ENCODE measurements at places on chromosomes 12 and 14. TPM values are rescaled to one million over a fixed set of nuclear protein-coding genes. Genes with fewer than 3 reads are reported as not detected.

Gene KRT71
- not detected for total RNA-seq

Gene NDRG2
- total RNA-seq, result 4.0 TPM

Gene ESR2
- total RNA-seq, result 1.0 TPM

Gene GAS2L3
- 6.8 TPM for total RNA-seq

- no peak for DNase-seq
Observed at GRCh38 chr14:102930138-102930752, 7.8 kb downstream of the AMN start.

DNA sequence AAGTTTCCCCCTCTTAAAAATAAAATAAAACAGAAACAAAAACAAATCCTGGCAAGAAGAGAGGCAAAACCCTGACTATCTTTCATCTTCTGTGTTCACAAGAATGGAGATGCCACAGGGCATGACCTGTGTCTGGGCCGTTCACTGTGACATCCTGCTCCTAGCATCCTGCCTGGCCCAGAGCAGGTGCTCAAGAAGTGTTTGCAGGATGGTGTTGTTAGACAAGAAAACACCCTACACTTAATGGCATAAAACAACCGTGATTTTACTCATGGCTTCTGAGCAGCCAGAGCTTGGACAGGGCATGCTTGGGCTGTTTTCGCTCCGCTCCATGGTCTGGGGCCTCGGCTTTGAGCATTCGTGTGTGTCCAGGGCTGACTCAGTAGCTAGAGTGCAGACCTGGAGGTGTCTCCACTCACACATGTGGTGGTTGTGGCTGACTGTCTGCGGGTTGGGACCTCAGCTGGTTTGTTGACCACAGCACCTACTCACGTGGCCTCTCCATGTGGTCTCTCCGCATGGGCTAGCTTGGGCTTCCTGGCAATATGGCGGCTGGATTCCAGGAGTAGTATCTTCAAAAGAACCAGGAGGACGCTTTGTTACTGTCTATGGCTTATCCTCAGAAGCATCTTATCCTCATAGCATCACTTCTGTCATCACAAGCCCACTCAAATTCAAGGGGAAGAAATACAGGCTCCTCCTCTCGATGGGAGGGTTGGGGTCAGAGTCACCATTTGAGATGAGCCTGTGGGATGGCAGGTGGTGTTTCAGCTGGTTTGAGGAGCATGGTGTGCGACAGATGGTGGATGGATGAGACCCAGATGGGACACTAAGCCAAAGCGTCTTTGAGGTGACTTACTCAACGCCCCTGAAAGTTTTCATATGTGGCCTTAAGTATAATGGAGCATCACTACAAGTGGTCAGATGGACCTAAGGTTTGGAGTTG is 33.2 kb upstream of the FZD10 start:
- no peak for DNase-seq

DNA sequence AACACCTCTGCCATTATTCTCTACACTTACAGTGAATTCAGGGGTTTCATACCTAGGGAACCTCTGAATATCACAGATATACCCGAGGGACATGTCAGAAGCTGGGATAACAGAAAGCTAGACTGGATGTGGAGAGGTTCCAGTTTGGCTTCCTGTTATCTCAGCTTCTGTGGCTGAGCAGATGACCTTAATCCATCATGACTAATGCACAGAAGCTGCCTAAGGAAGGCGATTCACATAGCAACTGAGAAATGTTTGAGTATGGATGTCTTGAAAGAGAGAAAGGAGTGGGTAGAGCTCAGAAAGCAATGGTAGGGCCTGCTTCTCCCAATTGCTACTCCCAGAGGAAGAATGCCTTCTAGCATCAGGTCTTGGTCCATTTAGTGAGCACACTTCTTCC is 187.6 kb downstream of the RMST start:
- DNase-seq, result no peak

Gene PFDN5
- total RNA-seq, result 318 TPM

Gene DEPDC4
- total RNA-seq, result 4.1 TPM

Gene MANSC1
- 1.5 TPM for total RNA-seq

Gene CLEC9A
- total RNA-seq, result not detected

DNA sequence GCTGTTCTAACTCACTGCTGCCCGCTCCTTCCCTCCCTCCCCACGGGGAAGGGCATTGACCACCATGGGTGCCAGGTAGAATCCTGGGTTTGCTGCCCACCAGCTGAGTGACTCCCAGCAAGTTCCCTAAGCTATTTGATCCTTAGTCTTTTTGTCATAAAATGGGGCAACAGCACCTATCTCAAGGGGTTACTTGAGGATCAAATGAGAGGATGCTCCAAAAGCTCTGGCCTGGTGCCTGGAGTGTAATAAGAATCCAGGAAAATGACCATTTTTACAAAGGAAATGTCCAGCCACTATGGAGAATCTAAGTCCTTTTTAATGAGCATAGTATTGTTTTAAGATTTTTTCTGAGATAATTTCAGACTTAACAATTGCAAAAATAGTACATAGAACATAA is 61.4 kb upstream of the CMKLR1 start:
- no peak for DNase-seq

DNA sequence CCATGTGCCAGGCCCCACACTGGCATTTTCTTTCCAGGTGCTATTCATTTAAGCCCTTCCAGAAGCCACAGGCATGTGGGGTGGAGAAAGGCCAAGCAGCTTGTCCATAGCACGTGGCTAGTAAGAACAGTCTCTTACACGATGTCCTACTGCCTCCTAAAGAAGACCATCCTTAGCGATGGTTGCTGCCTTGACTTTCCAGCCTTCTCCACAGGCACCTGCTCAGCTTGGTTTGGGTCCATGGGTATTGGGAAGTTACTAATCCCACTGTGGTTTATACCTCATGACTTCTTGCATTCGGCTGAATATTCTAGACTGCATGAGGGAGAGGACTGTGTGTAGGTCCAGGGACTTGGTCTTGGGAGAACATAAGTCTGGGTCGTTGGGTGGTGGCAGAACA is 49.2 kb downstream of the NINJ2 start:
- no peak for DNase-seq

DNA sequence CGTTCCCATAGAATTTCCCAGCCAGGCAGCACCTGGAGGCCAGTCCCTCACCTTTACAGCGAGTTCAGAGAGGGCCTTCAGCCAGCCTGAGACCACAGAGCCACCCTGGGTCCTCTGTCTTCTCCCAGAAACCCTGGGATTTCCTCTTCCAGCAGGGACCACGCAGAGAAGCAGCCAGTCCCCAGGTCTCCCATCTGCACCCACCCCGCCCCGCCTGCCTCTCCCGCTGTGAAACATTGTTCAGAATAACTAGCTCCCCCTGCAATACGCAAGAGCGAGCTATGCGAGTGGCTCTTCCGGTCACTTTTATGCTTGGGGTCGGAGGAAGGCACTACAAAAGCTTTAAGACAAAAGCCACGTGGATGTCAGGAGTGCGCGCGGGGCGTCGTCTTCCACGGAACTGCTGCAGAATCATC is 77.8 kb downstream of the SERPINA3 start:
- DNase-seq, result no peak

Gene CPNE6
- total RNA-seq, result 0.12 TPM

- DNase-seq, result no peak
Observed at GRCh38 chr12:80745851-80746505, 29.3 kb downstream of the MYF5 start.

- peak; percentile 84 for DNase-seq
Observed at GRCh38 chr12:11765817-11766794, 116.6 kb downstream of the ETV6 start.

DNA sequence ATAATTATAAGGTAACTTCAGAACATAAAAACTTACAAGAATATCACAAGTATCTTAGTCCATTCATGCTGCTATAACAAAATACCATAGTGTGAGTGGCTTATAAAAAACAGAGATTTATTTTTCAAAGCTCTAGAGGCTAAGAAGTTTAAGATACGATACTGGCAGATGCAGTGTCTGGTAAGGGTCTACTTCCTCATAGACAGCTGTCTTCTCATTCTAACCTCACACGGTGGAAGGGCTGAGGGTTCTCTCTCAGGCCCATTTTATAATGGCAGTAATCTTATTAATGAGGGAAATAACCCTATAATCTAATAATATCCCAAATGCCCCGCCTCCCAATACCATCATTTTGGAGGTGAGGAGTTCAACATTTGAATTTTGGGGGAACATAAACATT is 23.7 kb upstream of the OSBPL8 start:
- DNase-seq, result no peak

- no peak for DNase-seq
Observed at GRCh38 chr12:28145216-28145615, 45.0 kb upstream of the CCDC91 start.

Gene OTX2
- total RNA-seq, result not detected

DNA sequence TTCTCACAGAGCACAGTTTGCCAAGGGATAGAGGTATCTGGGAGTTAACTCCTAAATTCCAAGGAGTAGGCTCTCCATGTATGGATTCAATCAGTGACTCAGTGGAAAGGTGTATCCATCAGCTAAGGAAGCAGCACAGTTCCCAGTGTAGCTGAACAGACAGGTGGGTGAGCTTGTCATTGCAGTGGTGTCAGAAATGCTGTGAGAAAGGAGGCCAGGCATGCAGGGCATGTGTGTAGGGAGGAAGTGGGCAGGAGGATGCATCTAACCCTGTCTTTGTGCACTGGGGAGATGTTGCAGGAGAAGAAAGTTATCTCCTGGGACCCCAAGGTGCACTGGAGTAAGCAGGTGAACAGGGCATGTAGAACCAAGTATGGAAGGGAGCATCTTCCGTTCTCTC is 539.0 kb downstream of the VRK1 start:
- DNase-seq, result no peak

- DNase-seq, result no peak
Observed at GRCh38 chr14:99215277-99215676, 56.7 kb downstream of the BCL11B start.

DNA sequence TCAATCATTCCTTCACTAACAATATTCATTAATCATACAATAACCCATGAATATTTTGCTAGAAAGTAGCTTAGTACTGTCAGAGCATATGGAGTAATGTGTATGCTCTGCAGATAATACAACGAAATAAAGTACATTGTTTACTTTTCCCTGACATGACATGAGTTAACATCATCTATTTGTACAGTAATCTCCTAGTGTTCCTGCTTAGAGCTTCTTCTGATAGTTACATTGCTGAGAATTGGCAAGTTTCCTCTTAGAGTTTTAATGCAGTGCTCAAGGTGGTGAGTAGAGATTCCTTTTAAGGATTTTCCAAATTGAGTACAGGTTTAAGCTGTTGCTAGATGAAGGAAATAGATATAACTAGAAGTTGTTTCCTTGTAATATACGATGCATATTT is 164.5 kb upstream of the NPAS3 start:
- DNase-seq, result no peak

- DNase-seq, result no peak
Observed at GRCh38 chr14:41749429-41749828, 142.8 kb downstream of the LRFN5 start.

Gene ABCC9
- 0.05 TPM for total RNA-seq

Gene SLC2A14
- not detected for total RNA-seq

Gene CDH24
- 1.5 TPM for total RNA-seq

DNA sequence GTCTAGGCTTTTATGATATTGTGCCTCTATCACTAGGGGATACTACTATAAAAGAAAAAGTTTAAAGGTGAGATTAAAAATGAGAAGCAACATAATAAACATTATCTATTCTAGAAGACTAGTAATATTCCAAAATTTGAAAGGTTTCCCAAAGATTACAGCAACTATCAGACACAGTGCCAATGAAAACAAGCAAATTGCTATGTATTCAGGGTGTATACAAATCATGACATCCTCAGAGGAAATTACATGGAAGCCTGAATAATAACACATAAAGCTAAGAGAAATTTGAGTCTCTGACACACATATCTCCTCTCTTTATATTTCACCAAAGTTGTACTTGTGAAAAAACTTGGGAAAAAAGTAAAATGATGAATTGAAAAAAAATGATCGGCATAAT is 327.0 kb downstream of the SEC23A start:
- no peak for DNase-seq

Gene LRRIQ1
- total RNA-seq, result not detected

DNA sequence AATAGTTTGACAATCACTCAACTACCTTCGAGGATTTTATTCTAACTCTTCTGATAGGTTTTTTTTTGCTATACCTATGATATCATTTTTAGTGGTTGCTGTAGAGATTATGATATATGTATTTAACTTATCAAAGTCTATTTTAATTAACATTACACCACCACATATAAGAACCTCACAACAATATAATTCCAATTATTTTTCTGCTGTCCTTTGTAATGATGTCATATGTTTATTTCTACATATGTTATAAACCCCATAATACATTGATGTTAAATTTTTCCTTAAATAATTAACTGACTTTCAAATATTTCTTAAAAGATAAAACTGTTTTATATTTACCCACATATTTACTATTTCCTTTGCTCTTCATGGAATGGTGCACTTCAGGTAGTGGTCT is 103.4 kb upstream of the KITLG start:
- DNase-seq, result no peak

Data from activated T-cell treated with anti-CD3 and anti-CD28 coated beads, Interleukin-2, amount 50 U/mL, for 72 hours (primary cell).